ENCODE measurements at places on chromosomes 5 and 9.

GRCh38 chr9:31236344-31236743, 1148.1 kb upstream of the ACO1 start:
- DNase-seq = no peak

GRCh38 chr9:113483676-113484257, 20.2 kb downstream of the RGS3 start:
- no peak for DNase-seq

DNA sequence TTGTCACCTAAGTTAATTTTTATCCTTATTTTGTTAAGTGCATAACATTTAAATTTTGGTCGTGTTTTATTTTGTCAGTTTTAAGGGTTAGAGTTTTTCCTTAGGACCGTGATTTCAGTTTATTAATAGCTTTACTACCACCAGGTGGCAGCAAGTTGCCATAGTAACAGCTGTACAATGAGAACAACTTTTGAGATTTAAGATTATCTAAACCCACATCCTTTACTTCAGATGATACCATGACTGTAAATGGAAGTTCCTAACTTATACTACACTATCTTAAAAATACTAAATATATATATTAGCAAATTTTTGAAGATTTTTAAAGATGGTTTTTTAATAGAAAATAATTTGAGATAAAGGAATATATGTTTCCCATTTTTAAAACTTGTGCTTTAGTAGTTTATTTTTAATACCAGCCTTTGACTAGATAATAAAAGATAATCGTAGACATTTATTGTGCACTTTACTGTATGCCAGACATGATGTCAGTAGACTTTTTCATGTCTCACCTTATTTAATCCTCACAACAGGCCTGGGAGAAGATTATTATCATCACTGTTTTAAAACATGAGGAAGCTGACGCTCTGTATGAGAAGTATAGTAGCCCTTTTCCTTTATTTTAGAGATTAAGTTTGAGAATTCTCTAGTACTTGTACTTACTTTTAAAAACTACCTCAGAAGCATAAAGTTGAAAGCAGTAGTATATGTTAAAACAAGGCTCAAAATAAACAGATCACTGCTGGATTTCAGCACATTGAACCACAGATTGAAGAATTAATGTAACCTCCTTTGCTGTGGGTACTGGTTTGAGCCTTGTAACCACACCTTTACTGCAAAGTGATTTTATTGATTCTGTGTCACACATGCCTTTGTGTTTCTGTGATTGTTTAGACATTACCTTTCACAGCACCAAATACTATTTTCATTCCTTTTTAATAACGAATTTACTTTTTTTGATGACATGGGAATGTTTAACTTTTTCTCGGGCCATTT, 27.5 kb downstream of the SREK1 start:
- peak; percentile 19 for DNase-seq

DNA sequence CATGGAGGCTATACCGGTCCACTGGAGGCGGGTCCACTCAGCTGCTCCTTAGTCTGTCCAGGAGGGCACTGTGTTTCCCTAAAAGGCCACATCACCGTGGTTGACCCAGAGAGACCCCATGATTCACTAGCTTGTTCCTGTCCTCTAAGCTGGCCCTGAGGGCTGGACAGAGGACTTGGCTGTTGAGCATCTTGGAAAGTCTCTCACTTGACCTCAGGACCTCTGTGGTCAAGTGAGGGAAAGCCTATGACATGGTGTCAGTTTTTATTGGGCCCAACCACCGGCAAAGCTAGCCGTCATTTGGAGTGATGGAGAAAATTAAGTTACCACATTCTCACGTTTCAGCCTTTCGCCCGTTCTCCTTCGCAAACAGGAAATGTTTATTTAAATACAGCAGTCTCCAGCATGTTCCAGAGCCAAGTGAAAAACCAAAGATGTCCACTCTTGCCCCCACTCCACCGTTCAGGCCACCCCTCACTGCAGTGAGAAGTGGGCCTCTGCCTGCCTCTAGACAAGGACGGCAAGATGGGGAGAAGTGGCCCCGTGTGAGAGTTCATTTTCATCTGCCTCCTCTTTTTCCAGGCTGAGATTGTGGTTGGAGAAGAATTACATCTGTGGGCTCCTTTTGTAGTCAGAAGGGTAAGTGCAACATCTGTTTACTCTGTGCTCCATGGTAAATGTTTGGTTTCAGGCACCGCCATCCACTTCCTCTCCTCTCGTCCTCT, 4.4 kb downstream of the SLIT3 start:
- no peak for DNase-seq

DNA sequence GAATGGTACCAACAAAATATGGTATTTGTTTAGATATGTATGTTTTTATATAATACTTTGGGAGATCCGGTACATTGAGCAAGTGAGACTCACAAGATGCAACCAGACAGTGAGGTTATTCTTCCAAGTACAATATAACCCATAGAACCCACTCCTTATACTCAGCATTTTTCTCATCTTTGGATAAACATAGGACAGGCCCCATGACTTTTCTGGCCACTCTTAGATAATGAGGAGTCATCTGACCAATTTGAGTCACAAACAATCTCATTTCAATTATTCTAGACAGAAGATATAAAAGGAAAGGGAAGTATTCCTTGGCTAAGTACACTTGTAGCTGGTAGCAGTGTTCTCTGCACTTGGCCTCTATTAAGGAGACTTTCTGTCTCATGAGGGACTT, 150.2 kb downstream of the SGCD start:
- no peak for DNase-seq

- no peak for DNase-seq
Observed at GRCh38 chr9:94864196-94864595, 137.7 kb downstream of the AOPEP start.

GRCh38 chr5:66963559-66963971, 233.0 kb downstream of the CD180 start:
- DNase-seq = no peak

DNA sequence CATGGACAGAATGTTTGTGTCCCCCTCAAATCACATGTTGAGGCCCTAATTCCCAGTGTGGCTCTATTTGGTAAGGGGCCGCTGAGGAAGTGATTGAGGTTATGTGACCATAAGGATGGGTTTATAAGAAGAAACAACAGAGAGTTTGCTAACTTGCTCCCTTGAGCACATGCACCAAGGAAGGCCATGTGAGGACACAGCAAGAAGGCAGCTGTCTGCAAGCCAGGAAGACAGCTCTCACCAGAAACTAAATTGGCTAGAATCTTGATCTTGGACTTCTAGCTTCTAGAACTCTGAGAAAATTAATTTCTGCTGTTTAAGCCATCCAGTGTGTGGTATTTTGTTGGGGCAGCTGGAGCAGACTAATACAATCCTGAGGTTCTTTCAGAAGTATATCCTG, 35.2 kb upstream of the CDC42SE2 start:
- no peak for DNase-seq

GRCh38 chr5:177312649-177313181, 1.0 kb upstream of the MXD3 start:
- DNase-seq = no peak

All from activated CD4-positive, alpha-beta T cell treated with anti-CD3 and anti-CD28 coated beads for 1 hour (primary cell).